Forelimb muscle (tissue), 1 donor: ENCODE measurements at places on chromosomes 7 and 10. TPM values are rescaled to one million over a fixed set of nuclear protein-coding genes. Genes with fewer than 3 reads are reported as not detected.

GRCh38 chr7:6376820-6377219, 70.9 kb downstream of the DAGLB start:
- DNase-seq = no peak

DNA sequence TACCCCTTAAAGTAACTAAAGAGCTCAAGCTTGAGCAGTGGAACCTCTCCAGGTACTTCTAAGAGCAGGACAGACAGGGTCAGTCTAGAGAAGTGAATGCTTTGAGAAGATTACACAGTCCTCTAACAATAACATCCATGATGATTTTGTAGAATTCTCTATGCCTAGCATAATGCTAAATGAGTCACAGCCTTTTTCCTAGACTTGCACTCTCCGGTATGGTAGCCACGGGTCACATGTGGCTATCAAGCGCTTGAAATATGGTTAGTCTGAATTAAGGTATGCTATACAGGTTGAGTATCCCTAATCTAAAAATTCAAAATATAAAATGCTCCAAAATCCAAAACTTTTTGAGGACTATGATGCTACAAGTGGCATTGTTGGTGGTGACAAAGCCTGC, 166.6 kb upstream of the MKLN1 start:
- DNase-seq = no peak

GRCh38 chr7:23787272-23787671, 77.3 kb downstream of the STK31 start:
- no peak for DNase-seq

- no peak for DNase-seq
These were observed 1.7 kb upstream of the CYCS start for GRCh38 chr7:25126751-25127150.

Gene CYP3A4
- polyA plus RNA-seq = 0.22 TPM

DNA sequence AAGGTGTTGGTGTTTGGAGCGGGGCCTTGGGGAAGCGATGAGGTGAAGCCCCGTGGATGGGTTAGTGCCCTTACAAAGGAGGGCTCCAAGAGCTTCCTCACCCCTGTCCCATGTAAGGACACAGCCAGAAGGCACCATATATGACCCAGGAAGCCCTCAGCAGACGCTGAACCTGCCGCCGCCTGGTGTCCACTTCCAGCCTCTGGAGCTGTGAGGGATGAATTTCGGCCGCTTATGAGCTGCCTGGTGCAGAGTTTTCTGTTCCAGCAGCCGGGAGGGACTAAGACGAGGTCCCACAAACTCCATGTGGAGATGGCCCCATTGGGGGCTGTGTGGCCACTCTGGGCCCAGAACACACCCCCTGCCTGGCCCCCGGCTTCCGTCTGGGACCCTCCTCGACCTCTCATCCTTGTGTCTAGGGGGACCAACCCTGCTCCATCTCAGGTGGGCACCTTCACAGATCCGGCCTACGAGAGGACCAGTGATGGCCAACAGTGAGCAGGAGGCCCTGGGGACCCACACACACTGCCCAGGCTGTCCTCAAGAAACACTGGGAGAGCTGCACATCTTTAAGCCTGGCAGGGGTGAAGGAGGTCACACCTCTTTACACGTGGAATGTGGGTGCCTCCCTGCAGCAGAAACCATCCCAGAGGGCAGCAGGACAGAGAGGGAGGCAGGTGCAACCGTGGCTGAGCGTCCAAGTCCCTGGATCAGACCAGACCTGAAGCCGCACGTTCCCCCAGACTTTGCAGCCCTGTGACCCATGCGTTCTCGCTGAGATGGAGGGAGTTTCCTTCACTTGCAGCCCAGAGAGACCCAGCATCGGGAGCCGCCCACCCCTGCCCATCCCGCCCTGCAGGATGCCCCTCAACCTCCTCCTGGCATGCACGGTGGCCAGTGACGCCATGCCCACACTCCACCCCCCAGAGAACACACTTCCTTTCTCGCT, 96.1 kb downstream of the PDGFA start:
- DNase-seq = no peak

Gene GET4
- 46.7 TPM for polyA plus RNA-seq

Gene SFMBT2
- polyA plus RNA-seq = 6.3 TPM

Gene MKI67
- 22.0 TPM for polyA plus RNA-seq

DNA sequence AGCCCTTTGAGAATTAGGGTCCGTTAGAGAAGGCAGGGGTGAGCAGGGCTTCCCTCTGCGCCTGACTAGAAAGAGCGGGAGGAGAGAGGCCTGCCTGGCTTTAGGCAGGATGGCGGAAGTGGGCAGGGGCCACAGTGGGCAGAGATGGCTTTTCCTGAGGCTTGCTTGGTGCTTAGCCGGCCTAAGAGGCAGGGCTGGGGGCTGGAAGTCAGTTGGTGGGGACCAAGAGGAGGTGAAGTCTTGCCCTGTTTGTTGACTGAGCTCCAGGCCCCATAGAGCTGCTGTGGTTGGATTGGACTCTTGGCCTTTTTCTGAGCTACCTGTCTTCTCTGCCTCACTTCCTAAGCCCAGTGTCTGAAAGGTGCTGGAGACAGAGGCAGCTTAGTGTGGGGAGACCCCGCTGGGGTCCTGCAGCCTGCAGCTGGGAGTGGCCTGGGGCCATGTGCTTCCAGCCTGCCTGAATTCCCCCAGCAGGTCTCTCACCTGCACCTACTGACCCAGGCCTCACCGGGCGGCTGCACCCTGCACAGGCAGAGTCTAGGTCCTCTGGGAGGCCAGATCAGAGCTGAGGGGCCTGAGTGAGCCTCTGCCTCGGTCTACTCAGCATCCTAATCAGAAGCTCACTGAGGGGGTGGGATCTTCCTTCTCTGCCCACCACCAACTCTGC, 4.8 kb downstream of the FAM241B start:
- DNase-seq = no peak

- no peak for DNase-seq
These were observed 73.7 kb downstream of the WDFY4 start for GRCh38 chr10:48758411-48758810.

Gene OR2F1
- not detected for polyA plus RNA-seq

GRCh38 chr10:93461807-93462178, 20.3 kb downstream of the MYOF start:
- no peak for DNase-seq

Gene VPS37D
- polyA plus RNA-seq = 2.8 TPM

Gene PTPN20
- polyA plus RNA-seq = 0.56 TPM

DNA sequence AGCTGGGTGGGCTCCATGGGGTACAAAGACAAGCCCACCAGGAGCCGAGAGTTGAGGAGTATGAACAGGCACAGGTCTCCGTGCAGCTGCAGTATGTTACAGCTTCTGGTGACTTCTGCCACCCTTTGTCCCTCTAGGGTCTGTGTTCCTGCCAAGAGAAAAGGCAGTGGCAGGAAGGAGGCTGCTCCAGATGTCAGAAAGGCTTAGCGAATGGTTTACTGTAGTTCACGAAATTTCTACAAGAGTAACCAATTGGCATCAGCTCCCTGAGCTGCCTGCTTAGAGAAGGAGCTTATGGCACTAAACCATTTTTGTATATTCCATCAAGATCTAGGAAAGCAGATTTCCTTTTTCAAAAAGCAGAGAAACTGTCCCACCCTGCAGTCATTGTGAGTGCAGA, 48.2 kb upstream of the TMEM72 start:
- DNase-seq = no peak

- no peak for DNase-seq
These were observed 74.0 kb downstream of the DGKI start for GRCh38 chr7:137772748-137773147.

DNA sequence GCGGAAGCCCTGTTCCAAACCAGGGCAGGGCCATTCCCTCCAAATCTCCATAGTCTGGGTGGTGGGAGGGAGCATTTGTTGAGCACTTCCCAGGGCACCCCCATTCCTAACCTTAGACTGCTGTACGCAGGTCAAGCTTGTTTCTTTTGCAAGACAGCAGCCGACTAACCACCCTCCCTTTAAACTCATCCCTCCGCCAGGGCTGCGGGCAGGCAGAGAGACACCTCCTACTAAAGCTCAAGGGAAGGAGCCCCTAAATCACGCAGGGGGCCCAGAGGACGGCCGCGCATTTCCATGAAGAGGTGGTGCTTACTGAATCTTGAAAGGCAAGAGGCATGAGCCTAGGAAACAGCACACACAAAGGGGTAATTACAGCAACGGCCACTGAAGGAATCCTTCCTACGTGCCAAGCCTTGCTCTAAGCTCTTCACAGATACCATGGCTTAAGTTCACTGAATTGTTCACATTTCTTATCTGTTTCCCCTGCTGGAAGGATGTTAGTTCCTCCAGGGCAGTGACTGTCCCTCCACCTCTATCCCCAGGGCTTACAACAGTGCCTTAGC, 90.0 kb downstream of the PROSER2 start:
- no peak for DNase-seq

Gene WIPF3
- 16.1 TPM for polyA plus RNA-seq

GRCh38 chr7:96388620-96389383, 66.9 kb upstream of the SLC25A13 start:
- peak; percentile 11 for DNase-seq

Gene INA
- 0.15 TPM for polyA plus RNA-seq

DNA sequence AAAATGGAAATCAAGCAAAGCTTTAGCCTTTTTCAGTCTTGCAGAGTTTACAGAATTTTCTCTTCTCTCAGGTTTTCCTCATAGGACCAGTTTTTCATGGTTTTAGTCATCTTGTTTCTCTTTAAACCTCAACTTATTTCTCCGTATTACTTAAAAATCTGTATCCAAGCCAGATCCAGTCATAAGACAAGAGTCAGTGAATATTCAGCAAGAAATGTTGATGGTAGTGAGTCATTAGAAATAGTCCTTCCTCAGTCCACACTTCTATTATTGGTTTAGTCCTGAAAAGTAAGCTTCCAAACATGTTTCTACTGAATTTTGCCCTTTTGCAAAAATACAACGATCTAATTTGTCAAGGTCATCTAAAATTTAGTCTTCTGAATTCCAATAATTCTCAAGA, 107.0 kb downstream of the VIM start:
- DNase-seq = no peak

DNA sequence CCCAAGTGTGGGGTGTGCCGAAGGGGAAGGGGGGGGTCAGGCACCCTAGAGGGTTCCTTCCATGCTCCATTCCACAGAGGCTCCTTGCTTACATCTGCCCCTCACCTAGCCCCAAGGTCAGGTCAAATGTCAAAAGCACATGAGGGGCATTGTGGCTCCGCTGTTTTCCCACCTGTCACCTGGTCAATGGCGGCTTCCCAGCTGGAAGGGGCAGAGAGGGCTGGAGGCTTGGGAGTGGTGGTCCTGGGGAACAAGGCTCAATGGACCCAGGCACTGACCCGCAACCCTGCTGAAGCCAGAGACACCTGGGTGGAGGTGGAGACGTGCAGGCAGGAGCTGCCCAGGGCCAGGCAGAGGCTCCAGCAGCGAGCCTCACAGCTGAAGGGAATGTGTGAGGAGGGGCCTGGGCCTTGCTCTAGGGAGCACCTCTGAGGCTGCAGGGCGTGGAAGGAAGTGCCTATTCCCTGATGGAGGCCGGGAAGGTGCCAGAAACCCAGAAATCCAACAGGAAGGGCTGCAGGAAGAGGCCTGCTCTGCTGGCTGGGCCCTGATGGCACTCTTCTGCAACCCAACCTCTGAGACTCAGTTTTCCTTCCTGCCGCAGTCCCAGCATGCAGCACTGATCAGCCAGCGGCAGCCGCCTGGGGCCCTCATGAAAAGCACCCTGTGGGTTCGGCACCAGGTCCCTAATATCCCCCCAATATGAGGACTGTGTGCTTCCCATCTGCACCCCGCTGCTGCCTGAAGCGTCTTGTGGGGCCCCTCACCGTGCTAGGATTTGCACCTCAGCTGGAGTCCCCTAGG, 16.0 kb downstream of the RASGEF1A start:
- DNase-seq = no peak

GRCh38 chr7:29639886-29640595, 76.4 kb downstream of the PRR15 start:
- DNase-seq = no peak

Gene AKR1E2
- 3.3 TPM for polyA plus RNA-seq

DNA sequence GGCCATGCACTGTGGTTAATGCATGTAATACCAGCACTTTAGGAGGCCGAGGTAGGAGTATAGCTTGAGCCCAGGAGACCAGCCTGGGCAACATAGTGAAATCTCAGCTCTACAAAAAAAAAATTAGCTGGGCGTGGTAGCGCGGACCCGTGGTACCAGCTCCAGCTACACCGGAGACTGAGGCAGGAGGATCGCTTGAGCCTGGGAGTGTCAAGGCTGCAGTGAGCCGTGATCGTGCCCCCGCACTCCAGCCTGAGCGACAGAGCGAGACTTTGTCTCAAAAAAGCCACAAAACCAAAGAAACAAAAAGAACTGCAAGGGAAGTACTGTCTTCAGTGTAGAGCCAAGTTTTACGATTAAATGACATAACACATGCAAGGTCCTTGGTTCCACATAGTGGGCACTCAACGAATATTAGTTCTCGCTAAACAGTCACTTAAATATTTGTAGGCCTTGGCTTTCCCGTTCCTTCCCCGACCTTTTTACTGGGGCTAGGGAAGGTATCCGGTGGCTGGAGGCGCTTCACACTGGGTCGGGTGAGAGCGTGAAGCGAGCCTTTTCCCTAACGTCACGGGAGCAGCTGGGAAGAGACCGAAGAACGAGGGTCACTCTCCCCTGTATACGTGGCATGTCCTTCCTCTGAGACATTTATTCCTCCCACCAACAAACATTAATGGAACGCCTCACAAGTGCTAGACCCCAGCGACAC, 993 bp upstream of the SND1 start:
- DNase-seq = no peak

Gene H2BK1
- not detected for polyA plus RNA-seq
